EL (cell line): ENCODE measurements at places on chromosomes 2 and 18.

- DNase-seq: no peak
Observed at GRCh38 chr2:118860506-118860905, 13.1 kb upstream of the EN1 start.

DNA sequence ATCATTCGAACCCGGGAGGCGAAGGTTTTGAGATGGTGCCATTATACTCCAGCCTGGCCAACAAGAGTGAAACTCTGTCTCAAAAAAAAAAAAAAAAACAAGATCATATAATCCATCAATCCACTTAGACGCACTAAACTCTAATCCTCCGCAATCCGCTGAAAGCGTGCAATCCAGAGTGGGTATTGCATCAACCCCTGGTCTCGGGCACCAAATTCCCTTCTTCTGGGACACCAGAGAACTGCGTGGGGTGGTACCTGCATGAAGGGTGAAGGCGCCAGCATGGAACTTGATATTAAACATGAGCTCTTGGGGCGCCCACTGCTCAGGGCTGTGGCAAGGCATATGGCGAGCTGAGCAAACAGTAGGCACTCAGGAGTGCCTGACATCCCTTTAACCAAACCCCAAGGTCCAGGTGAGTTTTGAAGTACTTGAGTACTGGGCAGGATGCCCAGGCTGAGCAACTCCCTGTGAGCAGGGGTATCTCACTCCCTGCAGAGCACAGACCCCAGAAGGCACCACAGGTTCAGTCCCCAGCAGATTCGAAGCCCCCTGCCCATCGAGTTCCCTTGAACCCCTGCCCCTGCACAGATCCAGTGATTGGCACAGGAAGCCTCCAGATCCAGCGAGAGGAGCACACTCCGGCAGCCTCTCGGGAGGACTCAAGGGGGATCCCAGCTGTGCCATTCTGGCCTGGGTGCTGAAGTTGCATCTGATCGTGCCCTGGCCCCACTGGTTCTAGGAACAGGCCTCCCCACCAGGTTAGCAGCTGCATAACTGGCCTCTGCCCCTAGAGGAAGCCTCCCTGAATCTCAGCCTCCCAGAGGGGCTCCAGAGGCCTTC is 8.0 kb downstream of the ALPI start:
- no peak for DNase-seq

DNA sequence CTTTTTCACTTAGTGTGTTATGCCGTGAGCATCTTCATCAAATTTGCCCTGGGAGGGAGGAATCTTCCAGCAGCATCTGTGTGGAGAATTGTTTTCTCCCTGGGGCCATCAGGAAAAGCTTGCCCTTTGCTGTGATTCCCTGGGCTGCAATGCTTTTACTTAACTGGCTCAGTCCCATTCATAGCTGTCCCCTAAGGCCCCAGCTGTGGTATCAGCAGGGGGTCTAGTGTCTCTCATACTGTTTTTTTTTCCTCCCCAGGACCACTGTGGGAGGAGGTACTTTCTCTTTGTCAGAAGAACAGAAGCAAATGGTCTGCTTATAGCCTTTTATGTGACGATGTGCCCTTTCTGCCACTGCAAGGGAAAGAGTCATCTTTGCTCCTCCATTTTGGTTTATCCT is 176.8 kb upstream of the CELF4 start:
- no peak for DNase-seq

DNA sequence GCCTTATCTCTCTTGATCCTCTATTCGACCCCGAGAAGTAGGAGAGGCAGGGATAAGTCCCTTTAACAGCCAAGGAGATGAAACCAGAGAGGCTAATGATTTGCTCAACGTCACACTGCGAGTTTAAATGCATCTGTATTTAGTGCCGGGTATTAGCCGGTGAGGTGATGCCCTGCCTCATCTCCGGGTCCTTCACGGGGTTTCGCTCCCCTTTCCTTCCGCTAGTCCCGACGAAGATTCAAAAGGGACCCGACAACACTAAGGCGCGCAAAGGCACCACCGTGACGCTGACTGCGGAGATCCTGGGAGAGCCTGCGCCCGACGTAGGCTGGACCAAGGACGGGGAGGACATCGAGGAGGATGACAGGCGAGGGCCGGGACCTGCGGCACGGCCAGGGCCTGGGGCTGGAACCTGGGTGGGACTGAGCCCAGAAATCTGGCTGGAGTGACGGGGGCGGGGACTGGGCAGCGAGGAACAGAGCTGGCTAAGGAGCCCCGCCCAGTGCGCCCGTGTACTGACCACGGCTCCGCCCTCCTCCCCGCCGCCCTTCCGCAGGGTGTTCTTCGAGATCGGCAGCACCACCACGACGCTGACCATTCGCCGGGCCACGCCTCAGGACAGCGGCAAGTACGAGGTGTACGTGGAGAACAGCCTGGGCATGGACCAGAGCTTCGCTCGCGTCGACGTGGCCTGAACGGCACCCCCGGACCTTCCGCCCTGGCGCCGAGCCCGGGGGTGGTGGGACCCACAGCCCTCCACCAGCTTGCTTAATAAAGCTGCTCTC is 1.0 kb upstream of the GMPPA start:
- peak; percentile 91 for DNase-seq

DNA sequence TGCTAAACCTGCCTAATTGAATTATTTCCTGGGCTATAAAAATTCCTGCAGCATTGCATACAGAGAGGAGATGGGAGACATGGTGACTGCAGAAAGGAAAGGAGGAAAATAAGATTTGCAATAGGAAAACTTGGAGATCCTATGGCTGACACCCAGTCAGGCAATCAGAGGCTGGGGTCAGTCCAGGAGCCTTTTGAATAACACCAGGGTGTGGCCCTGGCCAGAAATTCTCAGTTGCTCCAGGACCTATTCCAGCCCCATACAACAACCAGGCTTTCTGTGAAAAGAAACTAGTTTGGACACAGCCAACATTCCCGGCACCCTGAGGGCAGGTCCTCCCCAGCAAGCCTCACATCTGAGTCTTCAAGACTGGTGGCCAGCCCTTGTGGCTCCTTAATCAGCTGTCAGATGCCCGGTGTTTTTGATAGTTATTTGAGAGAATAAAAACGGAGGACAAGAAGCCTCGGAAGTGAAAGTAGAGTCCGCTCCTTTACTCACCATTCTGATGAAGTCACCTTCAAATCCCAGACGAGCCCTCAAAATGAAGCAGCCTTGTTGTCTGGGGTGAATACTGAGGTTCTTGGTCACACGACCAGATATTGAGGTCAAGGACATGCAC is 31.1 kb upstream of the GMCL1 start:
- DNase-seq: peak; percentile 47

GRCh38 chr2:45436456-45436855 is 174.6 kb downstream of the SRBD1 start:
- no peak for DNase-seq

- peak; percentile 84 for DNase-seq
Observed at GRCh38 chr2:46299365-46300263, 2.4 kb downstream of the EPAS1 start.

DNA sequence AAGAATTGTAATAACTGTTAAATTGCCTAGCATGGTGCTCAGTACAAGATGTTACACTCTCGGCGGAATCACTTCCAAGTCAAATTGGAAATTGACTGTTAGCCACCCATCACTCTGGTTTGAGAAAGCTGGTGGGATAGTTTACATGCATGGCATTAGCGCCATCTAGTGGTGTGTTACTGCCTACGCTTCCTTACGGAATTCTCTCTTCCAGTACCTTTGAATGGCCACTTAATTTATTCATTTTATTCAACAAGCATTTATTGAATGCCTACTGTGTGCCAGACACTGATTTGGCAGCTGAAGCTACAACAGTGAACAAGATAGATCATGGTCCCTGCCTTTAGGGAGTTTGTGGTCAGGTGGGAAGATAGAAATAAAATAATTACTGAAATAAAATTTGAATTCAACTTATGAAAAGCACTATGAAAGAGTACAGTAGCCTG is 171.2 kb downstream of the TMEM247 start:
- peak; percentile 80 for DNase-seq

DNA sequence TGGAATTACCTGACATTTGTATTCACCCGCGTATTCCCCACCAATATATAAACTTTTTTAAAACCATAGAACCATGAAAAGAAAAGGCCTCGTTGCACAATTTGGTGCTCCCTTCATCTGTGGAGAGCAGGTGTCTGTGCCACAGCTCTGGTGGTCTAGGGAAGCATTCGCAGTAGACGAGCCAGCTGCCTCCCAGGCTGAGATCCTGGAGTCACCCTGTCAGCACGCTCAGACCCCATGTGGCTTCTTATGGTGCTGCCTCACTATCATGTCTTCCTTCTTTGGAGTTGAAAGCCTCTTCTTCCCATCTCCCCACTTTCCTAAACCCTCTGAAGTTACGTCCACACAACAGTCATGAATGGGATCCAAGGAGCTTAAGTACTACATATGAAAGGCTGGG is 38.4 kb upstream of the ACKR3 start:
- no peak for DNase-seq

DNA sequence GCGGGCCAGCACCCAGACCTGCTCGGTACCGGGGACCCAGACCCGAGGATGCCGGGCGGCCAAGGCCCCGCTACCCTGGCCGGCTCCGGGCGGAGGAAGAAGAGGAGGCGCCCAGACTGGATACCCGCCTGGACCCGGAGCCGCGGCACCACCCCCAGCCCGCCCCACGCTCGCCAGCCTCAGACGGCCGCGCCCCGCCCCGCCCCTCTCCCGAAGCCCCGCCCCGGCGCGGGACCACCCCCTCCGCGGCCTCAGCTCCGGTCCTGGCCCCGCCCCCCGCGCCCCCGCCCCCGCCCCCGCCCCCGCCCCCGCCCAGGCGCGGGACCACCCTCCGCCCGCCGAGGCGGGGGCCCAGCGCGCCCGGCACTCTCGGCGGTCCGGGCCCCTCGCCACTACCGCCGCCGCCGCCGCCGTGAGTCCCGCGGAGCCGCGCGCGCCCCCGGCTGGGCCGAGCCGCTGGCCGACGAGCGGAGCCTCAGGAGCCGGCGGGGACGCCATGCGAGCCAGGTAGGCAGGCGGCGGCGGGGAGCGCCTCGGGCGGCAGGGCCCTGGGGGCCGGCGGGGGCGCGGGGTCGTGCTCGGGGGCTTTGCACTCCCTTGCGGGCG is at the start of gene SH3BP4:
TSS of gene SH3BP4 (plus strand) at position 354 of the 606 bp plus-strand sequence. CDS start 82,986 bp downstream, outside the sequence.
- DNase-seq: peak; percentile 83

GRCh38 chr2:217901400-217901799 is 101.4 kb downstream of the TNS1 start:
- no peak for DNase-seq

- DNase-seq: no peak
Observed at GRCh38 chr2:41605311-41605710, 442.5 kb upstream of the PKDCC start.

- DNase-seq: no peak
Observed at GRCh38 chr2:20536619-20537422, 89.9 kb downstream of the RHOB start.

GRCh38 chr2:240594511-240595380 is 8.2 kb downstream of the CAPN10 start:
- no peak for DNase-seq

GRCh38 chr2:161796192-161796591 is 172.0 kb downstream of the SLC4A10 start:
- DNase-seq: peak; percentile 41

DNA sequence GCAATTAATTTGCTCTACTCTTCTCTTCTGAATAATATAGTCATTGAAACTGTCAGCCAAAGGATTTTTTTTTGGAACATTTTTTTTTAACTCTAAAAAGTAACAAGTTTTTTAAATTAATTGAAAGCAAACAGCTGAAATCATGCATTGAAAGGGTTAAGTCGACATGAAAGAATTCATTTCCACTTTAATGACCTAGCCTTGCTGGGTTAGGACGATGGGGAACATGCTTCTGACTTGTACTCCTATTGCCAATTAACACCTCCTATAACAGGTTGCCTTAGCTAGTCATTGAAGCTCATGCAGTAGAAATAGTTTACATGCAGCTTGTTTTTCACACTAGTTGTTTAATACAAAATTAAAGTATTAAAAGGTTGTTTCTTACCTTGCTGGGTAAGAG is 47.8 kb downstream of the PSMD14 start:
- no peak for DNase-seq

DNA sequence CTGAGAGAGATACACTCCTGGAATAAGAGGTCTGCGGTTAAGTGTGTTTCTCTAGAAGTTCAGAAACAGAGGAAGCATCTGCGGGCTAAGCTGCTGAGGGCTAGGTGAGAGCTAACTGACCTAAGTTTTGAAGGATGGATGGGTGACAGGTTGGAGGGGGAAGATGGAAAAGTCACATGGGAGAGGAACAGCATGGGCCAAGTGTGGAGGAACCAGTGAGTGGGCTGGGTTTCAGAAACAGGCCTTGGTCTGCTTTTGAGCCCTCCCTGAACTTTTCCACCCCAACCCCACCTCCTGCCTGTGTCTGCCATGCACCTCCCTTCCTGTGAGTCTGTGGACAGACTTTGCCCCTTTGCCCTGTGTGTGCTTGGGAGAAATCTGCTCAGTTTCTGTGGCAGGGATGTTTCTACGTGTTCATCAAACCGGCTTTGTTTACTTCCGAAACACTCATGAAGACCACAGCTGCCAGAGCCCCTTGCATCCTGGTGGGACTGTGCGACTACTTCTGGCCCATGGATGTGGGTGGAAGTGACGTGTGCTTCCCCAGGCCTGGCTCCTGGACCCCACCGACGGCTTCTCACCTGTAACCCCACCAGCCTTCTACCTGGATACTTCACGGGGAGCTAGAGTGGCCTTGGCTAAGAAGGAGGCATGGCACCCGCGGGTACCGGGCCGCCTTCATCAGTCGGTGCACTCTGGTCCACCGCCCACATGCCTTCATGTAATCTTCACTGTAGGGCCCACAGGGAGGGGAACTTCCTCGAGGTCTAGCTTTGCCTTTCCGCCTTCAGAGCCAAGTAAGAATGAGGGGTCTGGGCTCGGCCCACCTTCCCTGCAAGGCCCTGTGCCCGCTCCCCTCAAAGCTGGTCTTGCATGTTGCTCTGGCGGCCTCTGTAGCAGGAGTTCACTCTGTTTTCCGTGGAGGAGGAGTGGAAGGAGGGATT is 1.4 kb upstream of the HPCAL1 start:
- no peak for DNase-seq
